ENCODE measurements at places on chromosomes 11 and 22.
A peak's percentile ranks its signal among the peaks of the same experiment; 100 is the strongest.

GRCh38 chr11:111846636-111847035, 24.7 kb downstream of the ALG9 start:
- DNase-seq: peak; percentile 82

- DNase-seq: no peak
These were observed 36.2 kb upstream of the TRPC6 start for GRCh38 chr11:101620026-101620425.

GRCh38 chr22:44365191-44365590, 52.4 kb upstream of the SHISAL1 start:
- DNase-seq: no peak

DNA sequence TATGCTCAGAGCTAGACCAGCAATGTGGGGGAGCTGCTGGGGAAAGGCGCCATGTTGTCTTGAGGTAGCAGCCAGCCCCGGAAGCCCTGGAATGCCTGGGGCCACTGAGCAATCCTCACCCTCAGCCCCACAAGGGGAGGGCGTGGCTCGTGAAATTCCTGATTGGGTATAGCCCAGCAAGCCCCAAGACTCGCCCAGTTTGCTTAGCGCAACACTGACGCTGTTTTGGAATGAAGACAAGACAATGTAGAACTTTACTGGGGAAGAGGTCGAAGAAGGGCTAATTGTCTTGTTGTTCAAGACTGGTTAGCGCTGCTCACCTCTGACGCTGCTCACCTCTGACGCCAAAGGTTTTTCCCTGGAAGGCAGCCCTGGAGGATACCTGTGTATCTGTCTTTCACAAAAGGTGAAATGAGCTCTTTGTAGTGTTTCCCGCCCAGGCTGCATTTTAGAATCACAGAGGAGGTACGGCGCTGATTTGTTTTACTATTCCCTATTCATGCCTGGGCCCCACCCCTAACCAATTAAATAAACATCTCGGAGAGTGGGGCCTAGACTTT, 47.6 kb downstream of the ST3GAL4 start:
- peak; percentile 27 for DNase-seq

DNA sequence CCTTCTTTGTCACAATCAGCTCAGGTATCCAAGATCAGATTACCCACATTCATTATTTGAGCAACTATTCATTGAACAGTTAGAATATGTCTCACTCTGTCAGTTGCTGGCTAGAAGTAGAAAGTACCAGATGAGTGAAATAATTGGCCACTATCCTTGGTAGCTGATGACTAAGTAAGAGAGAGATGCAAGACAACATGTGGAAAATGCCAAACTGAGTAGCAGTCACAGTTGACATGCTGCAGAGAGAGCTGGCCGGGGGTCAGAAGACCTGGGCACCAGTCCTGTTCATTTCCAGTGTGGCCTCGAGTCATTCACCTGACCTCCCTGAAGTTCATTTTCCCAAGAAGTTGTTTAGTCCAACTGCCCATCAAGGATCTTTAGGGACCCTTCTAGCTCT, 22.5 kb upstream of the SMIM35 start:
- peak; percentile 24 for DNase-seq

- DNase-seq: peak; percentile 84
These were observed 27.8 kb upstream of the GRAMD4 start for GRCh38 chr22:46592390-46592872.

DNA sequence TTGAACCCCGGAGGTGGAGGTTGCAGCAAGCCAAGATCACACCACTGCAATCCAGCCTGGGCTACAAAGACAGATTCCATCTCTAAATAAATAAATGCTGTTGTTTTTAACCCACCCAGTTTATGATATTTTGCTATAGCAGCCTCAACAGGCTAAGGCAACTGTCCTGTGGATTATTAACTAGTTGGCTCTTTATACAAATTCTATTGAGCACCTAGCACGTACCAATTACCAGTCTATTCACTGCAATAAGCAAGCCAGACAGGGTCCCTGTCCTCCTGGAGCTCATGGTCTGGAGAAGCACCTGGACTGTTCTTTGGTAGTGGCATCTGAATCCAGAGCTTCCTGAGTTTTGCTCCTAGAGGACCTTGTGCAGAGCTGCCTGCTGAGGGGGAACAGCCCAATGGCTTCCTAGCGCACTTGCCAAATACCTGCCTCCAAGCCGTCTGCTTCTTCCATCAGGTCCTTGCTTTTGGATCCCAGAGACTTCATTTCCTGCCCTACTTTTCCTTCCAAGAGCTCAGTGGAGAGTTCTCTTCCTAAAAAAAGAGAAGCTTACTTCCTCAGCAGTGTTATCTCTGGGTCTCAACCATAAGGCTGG, 49.9 kb upstream of the MICAL2 start:
- DNase-seq: no peak

- peak; percentile 5 for DNase-seq
These were observed 8.4 kb downstream of the KRTAP5-6 start for GRCh38 chr11:1705126-1706052.
